ENCODE measurements at places on chromosomes 13 and 19.

DNA sequence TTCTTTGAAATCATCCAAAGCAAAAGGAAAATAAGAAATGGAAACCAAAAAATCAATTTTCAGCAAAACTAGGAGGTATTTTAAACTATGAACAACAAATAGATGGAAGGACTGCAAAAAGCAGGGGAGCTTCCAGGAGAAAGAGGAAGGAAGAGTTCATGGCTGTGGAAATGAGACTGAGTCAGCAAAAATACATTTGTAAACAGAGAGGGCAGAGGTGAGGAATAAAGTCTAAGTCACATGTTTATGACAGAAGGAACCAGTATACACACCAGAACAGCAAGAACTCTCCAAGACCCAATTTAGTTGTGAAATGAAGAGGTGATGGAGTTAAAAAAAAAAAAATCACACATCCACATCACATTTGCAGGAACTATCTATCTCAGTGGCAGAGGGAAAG lies 69.6 kb downstream of the RNASEH2B start:
- peak; percentile 35 for DNase-seq

DNA sequence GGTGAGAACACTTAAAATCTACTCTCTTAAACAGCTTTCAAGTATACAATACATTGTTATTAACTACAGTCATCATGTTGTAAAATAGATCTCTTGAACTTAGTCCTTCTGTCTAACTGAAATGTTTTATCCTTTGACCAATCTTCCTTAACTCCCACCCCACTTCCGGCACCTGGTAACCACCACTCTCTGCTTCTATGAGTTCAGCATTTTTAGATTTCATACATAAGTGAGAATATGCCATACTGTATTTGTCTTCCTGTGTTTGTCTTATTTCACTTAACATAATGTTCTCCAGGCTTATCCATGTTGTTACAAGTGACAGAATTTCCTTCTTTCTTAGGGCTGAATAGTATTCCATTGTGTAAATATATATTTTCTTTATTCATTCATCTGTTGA lies 144.1 kb upstream of the TRPC4 start:
- DNase-seq: no peak

DNA sequence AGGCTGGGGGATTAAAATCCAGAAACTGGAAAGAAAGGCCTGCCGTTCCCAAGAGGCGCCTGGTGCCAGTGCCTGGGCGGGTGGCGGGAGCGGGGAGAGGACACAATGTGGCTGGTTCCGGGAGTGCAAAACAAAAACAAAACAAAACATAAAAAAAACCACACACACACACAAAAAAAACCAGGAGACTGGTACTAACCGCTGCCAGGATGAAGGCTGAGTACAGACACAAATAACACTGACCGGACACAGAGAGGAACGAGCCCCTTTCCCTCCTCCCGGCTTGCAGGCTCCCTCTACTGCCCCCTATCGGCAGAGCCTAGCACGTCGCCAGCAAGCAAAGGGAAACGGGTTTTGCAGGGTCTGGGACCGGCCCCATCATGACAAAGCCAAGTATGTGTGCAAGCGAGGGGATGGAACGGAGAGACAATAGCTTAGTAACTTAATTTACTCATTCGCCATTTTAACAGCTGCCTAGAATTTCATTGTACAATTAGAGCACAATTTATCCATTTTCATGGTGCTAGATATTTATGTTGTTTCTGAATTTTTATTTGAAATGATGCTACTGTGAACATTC lies 17.9 kb upstream of the ZDHHC20 start:
- DNase-seq: peak; percentile 89

DNA sequence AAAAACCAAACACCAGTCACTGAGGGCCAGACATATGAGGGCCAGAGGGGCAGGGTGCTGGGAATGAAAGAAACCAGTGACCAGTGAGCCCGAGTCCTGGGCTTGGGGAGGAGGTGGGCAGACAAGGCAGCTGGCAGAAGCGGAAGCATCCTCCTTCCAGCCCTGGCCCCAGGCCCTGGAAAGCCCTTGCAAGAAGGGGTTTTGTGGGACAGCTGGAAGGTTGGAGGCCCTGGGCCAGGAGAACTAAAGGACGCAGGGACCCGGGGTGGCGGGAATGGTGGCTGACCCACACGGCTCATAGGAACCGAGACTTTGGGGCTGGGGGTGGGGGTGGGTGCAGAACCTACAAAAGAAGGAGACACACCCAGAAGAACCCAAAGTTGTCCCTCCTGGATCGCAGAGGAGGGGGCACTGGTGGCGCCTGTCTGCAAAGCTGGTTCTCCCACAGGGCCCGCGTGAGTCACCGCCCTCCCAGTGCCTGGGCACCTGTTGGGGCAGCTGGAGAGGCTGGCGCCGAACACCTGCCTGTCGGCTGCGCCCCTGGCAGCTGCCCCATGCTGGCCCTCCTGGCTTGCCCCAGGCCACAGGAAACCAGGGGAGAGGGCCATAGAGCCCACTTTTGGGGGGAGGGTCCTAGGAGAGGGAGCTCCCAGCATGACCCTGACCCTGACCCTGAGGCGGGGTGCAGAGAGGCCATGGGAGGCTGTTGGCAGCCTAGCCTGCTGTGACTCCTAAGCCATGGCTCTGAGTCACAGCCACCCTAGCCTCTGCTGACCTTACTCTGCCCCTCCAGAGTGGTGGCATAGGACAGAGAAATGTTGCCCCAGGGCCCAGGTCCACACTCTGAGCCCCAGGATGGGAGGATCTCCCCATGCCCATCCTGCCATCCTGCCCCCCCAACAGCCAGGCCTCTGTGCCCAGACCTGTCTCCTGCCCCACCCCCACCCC lies 802 bp downstream of the DMPK start:
- peak; percentile 24 for DNase-seq

DNA sequence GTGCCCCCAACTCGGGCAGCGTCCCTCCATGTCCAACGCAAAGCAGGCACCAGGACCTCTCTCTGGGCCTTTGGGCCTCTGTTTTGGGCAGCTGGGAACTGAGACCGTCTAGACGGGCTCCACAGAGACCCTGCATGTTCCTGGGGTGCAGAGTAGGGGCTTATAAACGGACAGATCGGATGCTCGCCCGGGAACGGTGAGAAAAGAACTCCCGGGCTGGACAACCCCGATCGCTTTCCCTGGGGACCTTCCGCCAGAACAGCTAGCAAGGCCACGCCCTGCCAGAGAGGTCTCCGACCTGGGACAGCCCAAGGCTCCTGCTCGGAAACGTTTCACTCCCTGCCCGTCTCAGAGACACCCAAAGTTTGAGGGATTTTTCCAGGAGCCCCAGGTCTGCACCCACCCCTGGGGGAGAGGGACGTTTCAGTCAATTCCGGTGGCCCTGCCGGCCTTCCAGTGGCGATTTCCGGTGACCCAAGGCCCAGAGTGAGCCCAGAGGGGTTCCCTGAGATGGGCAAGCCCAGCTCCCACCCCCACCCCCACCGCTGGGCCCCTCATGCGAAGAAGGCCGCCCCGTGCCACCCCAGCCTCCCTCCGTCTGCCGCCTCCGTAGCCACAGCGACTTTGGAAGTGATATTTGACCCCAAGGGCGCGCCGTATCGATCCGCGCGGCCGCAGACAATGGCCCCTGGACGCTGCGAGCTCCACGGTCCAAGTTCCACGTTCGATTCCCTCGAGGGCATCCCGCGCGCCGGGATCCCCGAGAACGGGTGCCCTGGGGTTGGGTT lies 1.7 kb downstream of the NR2F6 start:
- DNase-seq: no peak

- no peak for DNase-seq
Measured at GRCh38 chr19:38252385-38252784, 3.8 kb downstream of the PPP1R14A start.

All from inflammatory macrophage (primary cell).